GM23248 (cell line): ENCODE measurements at places on chromosomes 5 and 9.

DNA sequence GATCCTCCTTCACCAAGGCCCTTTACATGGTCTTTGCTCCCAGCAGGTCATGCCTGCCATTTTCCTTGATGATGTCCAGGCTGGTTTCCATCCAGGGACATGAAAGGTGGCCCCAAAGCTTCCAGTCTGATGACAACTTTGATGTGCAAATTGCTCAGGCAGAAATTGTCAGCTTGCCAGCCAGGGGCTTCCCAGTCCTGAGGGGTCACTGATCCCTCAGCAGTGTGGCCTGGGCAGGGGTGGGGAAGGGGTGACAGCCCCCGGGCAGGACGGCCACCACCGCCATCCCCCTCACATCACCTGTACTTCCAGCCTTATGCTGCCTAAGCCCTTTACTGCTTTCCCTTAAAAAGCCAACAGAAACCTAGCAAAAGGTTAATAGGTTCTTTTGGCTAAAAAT, 96.3 kb downstream of the ANKRD33B start:
- no peaks in the 10 kb centered on the region for H3K27me3 ChIP-seq
- 0 out of 2 replicates have a peak, but pooled peaks cover 7% of the 10 kb centered on the region for H3K4me1 ChIP-seq
- H3K27ac ChIP-seq, result no peak overlapping the region

GRCh38 chr9:96510258-96510657, 60.3 kb downstream of the HABP4 start:
- H3K27ac ChIP-seq, result peak overlapping the region; percentile 14; the same call in 1 of the 2 replicates
- 0 out of 2 replicates have a peak, but pooled peaks cover 5% of the 10 kb centered on the region for H3K36me3 ChIP-seq
- no peaks in the 10 kb centered on the region for H3K27me3 ChIP-seq
- peaks cover 30% of the 10 kb centered on the region for H3K4me1 ChIP-seq

GRCh38 chr9:114785866-114786650, 19.8 kb downstream of the TNFSF15 start:
- no peak overlapping the region for H3K4me3 ChIP-seq
- DNase-seq, result no peak
- H3K27ac ChIP-seq, result no peak overlapping the region
- no peaks in the 10 kb centered on the region for H3K36me3 ChIP-seq

GRCh38 chr9:124342776-124343485, 72.3 kb downstream of the PSMB7 start:
- H3K27ac ChIP-seq, result peak overlapping the region; percentile 79
- DNase-seq, result peak; percentile 96
- peaks cover 16% of the 10 kb centered on the region for H3K4me1 ChIP-seq
- peaks cover 26% of the 10 kb centered on the region; the same call in 1 of the 2 replicates for H3K36me3 ChIP-seq
- H3K4me3 ChIP-seq, result no peak overlapping the region; the same call in 1 of the 2 replicates

DNA sequence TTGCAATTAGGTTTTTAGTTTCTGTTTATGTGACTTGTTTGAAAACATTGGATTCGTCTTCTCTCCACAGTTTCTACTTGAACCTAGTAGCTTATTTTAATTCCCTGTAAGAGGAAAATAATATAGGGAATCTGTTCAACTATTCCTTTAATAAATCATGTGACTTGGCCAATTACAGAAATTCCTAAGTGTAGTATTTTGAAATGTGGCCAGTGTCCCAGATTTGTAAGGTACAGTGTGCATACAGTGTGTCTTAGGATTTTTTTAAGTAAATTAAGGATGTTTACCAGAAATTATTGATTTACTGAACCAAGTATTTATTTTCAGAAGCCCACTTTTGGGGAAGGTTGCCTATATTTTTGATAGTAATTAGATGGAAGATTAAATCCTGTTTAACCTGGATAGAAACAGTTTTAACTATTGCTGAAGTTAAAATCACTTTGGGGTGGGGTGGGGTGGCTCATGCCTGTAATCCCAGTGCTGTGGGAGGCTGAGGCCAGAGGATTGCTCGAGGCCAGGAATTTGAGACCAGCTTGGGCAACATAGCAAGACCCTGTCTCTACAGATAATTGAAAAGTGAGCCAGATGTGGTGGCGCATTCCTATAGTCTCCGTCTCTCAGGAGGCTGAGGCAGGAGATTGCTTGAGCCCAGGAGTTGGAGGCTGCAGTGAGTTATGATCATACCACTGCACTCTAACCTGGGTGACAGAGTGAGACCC, 36.9 kb downstream of the G3BP1 start:
- H3K4me1 ChIP-seq, result peaks cover 59% of the 10 kb centered on the region
- DNase-seq, result peak; percentile 19
- peaks cover 30% of the 10 kb centered on the region for H3K36me3 ChIP-seq
- H3K27ac ChIP-seq, result no peak overlapping the region
- H3K27me3 ChIP-seq, result no peaks in the 10 kb centered on the region

- no peaks in the 10 kb centered on the region for H3K36me3 ChIP-seq
- H3K4me1 ChIP-seq, result no peaks in the 10 kb centered on the region
Measured at GRCh38 chr5:35341189-35341588, 110.9 kb upstream of the PRLR start.

GRCh38 chr9:137454145-137454596, 5.0 kb downstream of the NSMF start:
- peak overlapping the region; percentile 63 for H3K4me3 ChIP-seq
- peaks cover 6% of the 10 kb centered on the region; the same call in 1 of the 2 replicates for H3K4me1 ChIP-seq
- peak; percentile 47 for DNase-seq
- no peaks in the 10 kb centered on the region for H3K27me3 ChIP-seq
- no peak overlapping the region for H3K27ac ChIP-seq

DNA sequence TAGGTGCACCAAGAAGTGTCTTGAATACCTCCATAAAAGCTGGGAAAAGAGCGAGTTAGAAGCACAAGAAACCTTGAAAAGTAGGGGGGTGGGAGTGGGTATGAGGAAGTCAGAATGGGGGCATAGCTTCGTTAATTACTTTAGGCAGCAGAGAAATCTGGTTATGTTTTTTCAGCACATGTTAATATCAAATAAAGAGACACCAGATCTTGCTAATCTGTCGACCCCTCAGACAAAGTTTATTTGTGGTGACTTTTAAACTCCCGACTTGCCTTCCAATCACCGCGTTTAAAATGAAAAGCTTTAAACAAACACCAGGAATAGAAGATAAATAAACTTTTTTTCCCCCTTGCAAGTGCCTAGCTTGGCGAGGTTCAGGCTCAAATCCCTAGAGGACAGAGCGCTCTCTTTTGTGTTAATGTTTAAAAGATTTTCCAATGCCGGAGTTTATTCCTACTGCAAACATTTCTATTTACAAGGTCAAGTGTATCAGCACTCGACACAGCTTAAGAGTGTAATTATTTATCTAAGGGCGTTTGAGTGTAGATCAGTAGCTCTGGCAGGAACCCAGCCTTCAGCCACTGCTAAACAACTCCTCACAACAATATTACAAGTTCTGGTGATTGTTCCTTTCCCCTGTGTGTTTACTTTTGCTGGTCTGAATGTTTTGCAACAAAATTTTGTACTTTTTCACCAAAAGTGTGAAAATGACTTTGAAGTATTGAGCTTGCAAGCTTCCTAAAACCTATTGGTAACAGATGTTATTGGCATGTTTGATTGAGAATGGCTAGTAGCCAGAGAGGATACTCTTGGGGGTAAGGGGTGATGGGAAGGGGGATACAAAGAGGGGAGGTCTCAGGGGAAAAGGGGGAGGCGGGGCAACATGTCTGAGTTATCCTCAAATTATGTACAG, 3.8 kb downstream of the GAS1 start:
- H3K27me3 ChIP-seq, result no peaks in the 10 kb centered on the region
- H3K4me3 ChIP-seq, result peak overlapping the region; percentile 80
- DNase-seq, result peak; percentile 21
- H3K27ac ChIP-seq, result no peak overlapping the region
- H3K36me3 ChIP-seq, result no peaks in the 10 kb centered on the region

DNA sequence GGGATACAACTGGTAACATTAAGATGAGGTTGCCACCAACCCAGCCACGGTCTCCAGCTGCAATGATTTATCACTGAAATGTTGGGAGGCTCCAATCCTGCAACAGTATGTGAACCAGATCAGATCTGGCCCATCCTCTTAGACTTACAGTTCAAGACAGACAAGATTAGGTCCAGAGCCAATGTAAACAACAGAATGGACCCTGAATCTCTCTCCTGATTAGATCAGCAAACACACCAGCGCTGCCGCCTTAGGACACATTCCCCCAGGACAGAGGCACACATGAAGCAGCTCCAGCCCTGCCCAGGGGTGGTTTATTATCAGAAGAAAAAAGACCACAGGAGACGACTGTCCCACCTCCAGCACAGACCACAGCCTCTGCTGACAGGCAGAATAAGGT, 82.1 kb downstream of the SLIT3 start:
- no peak for DNase-seq
- no peaks in the 10 kb centered on the region for H3K36me3 ChIP-seq
- H3K27me3 ChIP-seq, result no peaks in the 10 kb centered on the region
- no peak overlapping the region for H3K4me3 ChIP-seq

DNA sequence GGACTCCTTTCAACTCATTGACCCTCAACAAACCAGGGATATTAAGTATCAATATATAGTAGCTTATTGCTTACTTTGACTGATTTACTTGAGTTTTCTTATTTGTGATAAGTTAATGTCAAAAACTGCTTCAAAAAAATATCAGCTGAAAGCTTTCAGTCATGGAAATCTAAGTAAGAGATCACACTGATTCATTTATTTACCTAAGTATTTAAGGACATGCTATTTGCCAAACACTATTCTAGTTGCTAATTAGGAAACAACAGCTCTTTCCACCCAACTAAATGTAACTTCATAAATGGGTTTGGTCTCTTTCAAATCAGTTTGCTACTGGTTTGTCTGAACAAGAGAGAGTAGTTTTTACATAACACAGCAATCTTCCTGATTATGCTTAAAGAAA, 48.2 kb downstream of the CHD1 start:
- no peaks in the 10 kb centered on the region for H3K4me1 ChIP-seq
- H3K27me3 ChIP-seq, result no peaks in the 10 kb centered on the region
- H3K36me3 ChIP-seq, result peaks cover 63% of the 10 kb centered on the region
- no peak overlapping the region for H3K4me3 ChIP-seq

- no peaks in the 10 kb centered on the region for H3K36me3 ChIP-seq
- no peak for DNase-seq
- H3K4me3 ChIP-seq, result no peak overlapping the region
- H3K4me1 ChIP-seq, result no peaks in the 10 kb centered on the region
- H3K27me3 ChIP-seq, result no peaks in the 10 kb centered on the region
Measured at GRCh38 chr9:69865986-69866385, 45.4 kb downstream of the CFAP95 start.

DNA sequence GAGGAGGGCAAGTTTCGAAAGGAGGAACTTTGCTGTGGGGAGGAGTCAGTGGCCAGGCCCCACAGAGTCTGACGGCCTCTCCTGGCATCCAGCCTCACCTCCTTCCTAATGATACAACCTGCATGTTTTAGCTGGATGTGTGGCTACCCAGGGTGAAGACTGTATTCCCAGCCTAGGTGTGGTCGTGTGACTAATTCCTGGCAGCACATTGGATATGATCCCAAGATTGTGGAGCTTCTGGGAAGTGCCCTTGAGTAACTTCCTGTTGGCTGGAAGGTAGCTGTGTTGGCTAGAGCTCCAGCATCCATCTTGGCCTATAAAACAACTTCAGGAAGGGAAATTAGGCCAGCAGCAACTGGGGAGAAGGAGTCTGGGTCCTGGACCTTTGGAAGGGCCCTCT, 19.0 kb upstream of the LPCAT1 start:
- peak overlapping the region; percentile 32 for H3K27ac ChIP-seq
- DNase-seq, result peak; percentile 87
- no peaks in the 10 kb centered on the region for H3K27me3 ChIP-seq
- H3K36me3 ChIP-seq, result no peaks in the 10 kb centered on the region
- H3K4me1 ChIP-seq, result peaks cover 15% of the 10 kb centered on the region

- no peaks in the 10 kb centered on the region for H3K27me3 ChIP-seq
- H3K4me1 ChIP-seq, result no peaks in the 10 kb centered on the region
- DNase-seq, result no peak
- no peak overlapping the region for H3K27ac ChIP-seq
Measured at GRCh38 chr5:74334762-74335384, 305.7 kb downstream of the ENC1 start.

GRCh38 chr5:157451806-157452205, 8.2 kb upstream of the NIPAL4 start:
- no peaks in the 10 kb centered on the region for H3K4me1 ChIP-seq
- no peaks in the 10 kb centered on the region for H3K36me3 ChIP-seq
- no peak overlapping the region for H3K4me3 ChIP-seq
- DNase-seq, result no peak
- H3K27me3 ChIP-seq, result no peaks in the 10 kb centered on the region

DNA sequence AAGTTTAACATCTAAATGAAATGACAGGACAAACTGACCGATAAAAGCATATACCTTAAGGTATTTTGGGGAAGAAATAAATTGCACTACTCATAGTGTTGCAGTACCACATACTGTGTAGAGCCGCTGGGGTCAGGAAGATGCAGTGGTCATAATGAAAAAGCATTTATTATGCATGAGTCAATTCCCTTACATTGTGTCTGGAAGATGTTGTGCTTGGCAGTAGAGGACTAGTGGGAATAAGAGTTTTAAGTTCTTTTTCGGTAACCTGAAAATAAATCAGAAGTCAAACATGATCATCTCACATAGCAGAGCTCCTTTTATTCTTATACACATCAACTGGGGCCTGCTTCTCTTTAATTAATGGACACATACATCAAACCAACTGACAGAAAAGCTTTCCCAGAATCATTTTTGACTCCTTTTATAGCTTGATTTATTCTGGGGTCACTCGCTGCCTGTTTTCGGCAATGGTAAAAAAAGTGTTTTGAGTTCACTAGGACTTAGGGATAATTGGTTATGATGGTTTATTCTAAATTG, 262.5 kb upstream of the CHD1 start:
- no peaks in the 10 kb centered on the region for H3K27me3 ChIP-seq
- H3K4me1 ChIP-seq, result no peaks in the 10 kb centered on the region
- peak; percentile 5 for DNase-seq
- no peak overlapping the region for H3K27ac ChIP-seq
- no peak overlapping the region for H3K4me3 ChIP-seq

GRCh38 chr5:176996780-176997179, 9.8 kb downstream of the UIMC1 start:
- no peaks in the 10 kb centered on the region for H3K27me3 ChIP-seq
- H3K4me3 ChIP-seq, result no peak overlapping the region
- DNase-seq, result no peak
- peaks cover 27% of the 10 kb centered on the region for H3K4me1 ChIP-seq
- peak overlapping the region; percentile 72 for H3K27ac ChIP-seq
- 0 out of 2 replicates have a peak, but pooled peaks cover 4% of the 10 kb centered on the region for H3K36me3 ChIP-seq

DNA sequence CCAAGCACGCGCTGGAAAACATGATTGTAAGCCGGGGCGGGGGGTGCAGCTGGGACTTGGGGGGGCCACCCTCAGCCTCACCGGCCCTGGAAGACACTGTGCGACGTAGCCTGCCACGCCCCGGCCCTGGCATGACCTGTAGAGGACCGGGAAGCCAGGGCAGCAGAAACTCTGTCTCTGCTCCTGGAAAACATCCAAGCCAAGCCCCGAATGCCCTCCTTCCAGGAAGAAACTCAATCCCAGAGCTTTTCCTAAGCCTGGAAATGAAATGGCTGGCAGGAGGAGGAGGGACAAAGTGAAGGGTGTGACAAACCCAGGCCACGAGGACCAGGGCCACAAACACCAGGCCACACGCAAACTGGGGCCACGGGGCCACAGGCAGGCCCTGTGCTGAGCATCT, 55.4 kb downstream of the KCNT1 start:
- H3K4me3 ChIP-seq, result no peak overlapping the region
- H3K4me1 ChIP-seq, result no peaks in the 10 kb centered on the region
- no peak for DNase-seq
- no peaks in the 10 kb centered on the region for H3K36me3 ChIP-seq
- H3K27ac ChIP-seq, result no peak overlapping the region

- H3K4me3 ChIP-seq, result no peak overlapping the region
- DNase-seq, result no peak
- H3K4me1 ChIP-seq, result peaks cover 20% of the 10 kb centered on the region; the same call in 1 of the 2 replicates
- peaks cover 6% of the 10 kb centered on the region; the same call in 1 of the 2 replicates for H3K36me3 ChIP-seq
- no peaks in the 10 kb centered on the region for H3K27me3 ChIP-seq
Measured at GRCh38 chr5:171992813-171993212, 13.6 kb downstream of the FBXW11 start.
